ENCODE measurements at places on chromosomes 1 and 21. TPM values are rescaled to one million over a fixed set of nuclear protein-coding genes. Genes with fewer than 3 reads are reported as not detected.

IL12RB2 gene
- 51.2 TPM for total RNA-seq

L1TD1 gene
- total RNA-seq, result 0.35 TPM

IL20 gene
- not detected for total RNA-seq

CRB1 gene
- total RNA-seq, result 0.83 TPM

ERVH48-1 gene
- not detected for total RNA-seq

VSIG8 gene
- total RNA-seq, result not detected

CLCA4 gene
- not detected for total RNA-seq

C4BPA gene
- total RNA-seq, result not detected

CCDC30 gene
- 6.1 TPM for total RNA-seq

KRTAP10-5 gene
- total RNA-seq, result not detected

OVAAL gene
- total RNA-seq, result not detected

IFI44 gene
- total RNA-seq, result 60.2 TPM

BTBD19 gene
- total RNA-seq, result 4.4 TPM

CACHD1 gene
- total RNA-seq, result not detected

STYXL2 gene
- total RNA-seq, result not detected

OR14A16 gene
- not detected for total RNA-seq

PLA2G5 gene
- not detected for total RNA-seq
